ENCODE measurements at places on chromosomes 3 and 15. TPM values are rescaled to one million over a fixed set of nuclear protein-coding genes. Genes with fewer than 3 reads are reported as not detected.
A peak's percentile ranks its signal among the peaks of the same experiment; 100 is the strongest.

DNA sequence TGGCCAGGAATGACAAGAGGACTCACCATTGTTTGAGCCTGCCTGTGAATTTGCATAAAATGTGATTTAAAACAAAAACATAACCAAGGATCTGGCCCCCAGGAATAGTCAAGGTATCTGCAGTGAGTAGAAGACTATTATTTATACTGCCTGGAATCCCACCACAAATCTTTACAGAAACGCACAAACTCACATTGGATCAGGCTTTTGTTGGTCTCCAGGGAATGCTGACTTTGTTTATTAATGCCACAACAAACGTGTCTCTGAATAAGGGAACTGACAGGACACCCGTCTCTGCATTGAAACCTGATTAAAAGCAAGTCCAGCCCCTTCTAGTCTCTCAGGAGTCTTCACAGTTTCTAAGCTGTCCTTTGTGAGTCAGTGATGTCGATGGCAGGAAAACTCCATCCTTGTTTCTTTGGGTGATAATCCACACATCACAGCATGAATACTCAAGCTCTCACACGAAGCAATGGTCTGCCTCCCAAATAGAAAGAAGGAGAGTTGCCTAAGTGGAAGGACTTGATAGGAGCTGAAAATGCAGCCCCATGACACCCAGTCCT is 37.7 kb downstream of the CLDN18 start:
- no peaks in the 10 kb centered on the region for H3K4me1 ChIP-seq
- no peak overlapping the region for H3K27ac ChIP-seq

- peaks cover 47% of the 10 kb centered on the region for H3K27me3 ChIP-seq
- DNase-seq: no peak
- no peak overlapping the region for H3K4me3 ChIP-seq
- no peak overlapping the region for H3K27ac ChIP-seq
- H3K36me3 ChIP-seq: no peaks in the 10 kb centered on the region
- no peaks in the 10 kb centered on the region for H3K4me1 ChIP-seq
These were observed 85.5 kb upstream of the ETV5 start for GRCh38 chr3:186194451-186194811.

GRCh38 chr3:127767126-127767525 is 55.2 kb downstream of the MGLL start:
- no peak overlapping the region for H3K4me3 ChIP-seq
- H3K27me3 ChIP-seq: peaks cover 6% of the 10 kb centered on the region
- H3K36me3 ChIP-seq: no peaks in the 10 kb centered on the region
- no peak for DNase-seq

DNA sequence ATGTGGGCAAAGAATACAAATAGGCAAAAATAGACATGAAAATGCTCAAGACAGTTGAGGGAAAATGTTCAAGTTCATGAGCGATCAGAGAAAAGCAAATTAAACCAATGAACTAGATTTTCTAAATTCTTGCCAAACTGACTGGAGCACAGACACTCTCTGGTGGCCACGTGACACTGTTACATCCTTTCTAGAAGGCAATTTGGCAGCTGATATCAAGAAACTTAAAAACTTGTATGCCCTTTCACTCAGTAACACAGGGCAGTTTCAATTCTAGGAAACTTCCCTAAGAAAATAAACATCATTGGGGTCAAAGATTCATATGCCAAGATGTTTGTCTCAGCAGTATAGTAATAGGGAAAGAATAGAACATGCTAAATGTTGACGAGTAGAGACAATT is 52.2 kb downstream of the ABHD5 start:
- no peaks in the 10 kb centered on the region for H3K36me3 ChIP-seq
- no peak overlapping the region for H3K27ac ChIP-seq
- H3K4me3 ChIP-seq: no peak overlapping the region
- peaks cover 3% of the 10 kb centered on the region for H3K27me3 ChIP-seq

GRCh38 chr15:90991587-90992285 is 2.6 kb downstream of the PRC1 start:
- no peak for DNase-seq
- H3K4me1 ChIP-seq: peaks cover 39% of the 10 kb centered on the region
- no peaks in the 10 kb centered on the region for H3K27me3 ChIP-seq
- peak overlapping the region; percentile 4 for H3K4me3 ChIP-seq

- H3K36me3 ChIP-seq: peaks cover 75% of the 10 kb centered on the region
- peaks cover 58% of the 10 kb centered on the region for H3K4me1 ChIP-seq
- no peak overlapping the region for H3K4me3 ChIP-seq
- no peak overlapping the region for H3K27ac ChIP-seq
- DNase-seq: no peak
These were observed 44.9 kb downstream of the IL1RAP start for GRCh38 chr3:190558796-190559195.

GRCh38 chr3:16288664-16289063 is 23.7 kb downstream of the OXNAD1 start:
- H3K27me3 ChIP-seq: no peaks in the 10 kb centered on the region
- peak overlapping the region; percentile 82 for H3K4me3 ChIP-seq
- peak overlapping the region; percentile 35 for H3K27ac ChIP-seq
- peaks cover 54% of the 10 kb centered on the region for H3K36me3 ChIP-seq
- peaks cover 82% of the 10 kb centered on the region for H3K4me1 ChIP-seq

DNA sequence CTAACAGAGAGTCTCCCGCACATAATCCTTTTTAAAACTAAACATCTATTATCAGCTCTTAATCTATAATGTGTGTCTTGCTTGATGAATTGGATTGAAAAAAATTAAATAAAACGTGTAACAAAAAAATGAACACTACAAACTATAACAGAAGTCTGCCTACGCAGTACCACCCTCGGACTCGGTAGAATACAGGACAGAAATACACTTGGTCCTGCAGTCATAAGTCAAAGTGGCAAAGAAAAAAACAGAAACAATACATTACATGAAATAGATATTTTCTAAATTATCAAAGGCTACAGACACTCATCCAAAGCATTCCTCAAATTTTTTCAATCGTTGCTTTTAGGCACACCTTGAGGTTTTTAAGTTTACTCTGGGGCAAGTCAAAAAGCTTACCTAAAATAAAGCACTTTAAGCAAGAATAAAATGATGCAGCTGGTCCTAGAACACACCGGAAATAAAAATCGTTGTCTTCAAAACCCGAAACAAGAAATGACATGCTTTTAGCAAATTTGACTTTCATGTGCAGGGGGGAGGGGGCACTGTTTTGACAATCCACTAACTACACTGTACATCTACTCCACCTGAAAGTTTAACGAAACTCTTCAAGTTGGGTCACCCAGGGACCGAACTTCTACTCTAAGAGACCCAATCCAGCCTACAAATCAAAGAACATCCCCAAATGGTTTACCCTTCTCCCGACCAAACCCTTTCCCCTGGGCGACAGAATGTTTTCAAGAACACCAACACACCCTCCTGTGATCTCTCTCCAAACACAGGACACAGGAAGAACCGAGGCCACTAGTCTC is 1.3 kb downstream of the ADAM10 start:
- DNase-seq: no peak
- H3K4me3 ChIP-seq: peak overlapping the region; percentile 96
- H3K4me1 ChIP-seq: peaks cover 36% of the 10 kb centered on the region
- peak overlapping the region; percentile 89 for H3K27ac ChIP-seq

DNA sequence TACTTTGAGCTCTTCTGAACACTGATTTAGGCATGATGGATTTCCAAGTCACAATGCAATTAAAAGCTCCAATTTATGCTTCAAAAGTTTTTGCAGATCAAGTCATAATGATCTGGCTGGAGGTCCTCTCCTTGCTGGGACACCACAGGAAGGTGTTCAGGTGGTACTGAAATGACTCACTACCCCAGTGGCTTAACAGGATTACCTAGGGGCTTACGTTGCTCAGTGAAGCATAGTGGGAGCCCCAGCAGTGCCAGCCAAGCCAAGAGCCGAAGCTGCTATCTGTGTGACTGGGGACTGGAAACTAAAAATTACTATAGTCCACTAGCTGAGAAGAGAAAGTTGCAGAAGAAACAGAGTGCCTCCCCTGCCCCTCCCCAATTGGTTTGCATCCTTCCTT is 110.1 kb upstream of the LPP start:
- H3K27me3 ChIP-seq: peaks cover 9% of the 10 kb centered on the region
- no peak overlapping the region for H3K4me3 ChIP-seq
- no peak for DNase-seq
- peaks cover 23% of the 10 kb centered on the region for H3K4me1 ChIP-seq

DNA sequence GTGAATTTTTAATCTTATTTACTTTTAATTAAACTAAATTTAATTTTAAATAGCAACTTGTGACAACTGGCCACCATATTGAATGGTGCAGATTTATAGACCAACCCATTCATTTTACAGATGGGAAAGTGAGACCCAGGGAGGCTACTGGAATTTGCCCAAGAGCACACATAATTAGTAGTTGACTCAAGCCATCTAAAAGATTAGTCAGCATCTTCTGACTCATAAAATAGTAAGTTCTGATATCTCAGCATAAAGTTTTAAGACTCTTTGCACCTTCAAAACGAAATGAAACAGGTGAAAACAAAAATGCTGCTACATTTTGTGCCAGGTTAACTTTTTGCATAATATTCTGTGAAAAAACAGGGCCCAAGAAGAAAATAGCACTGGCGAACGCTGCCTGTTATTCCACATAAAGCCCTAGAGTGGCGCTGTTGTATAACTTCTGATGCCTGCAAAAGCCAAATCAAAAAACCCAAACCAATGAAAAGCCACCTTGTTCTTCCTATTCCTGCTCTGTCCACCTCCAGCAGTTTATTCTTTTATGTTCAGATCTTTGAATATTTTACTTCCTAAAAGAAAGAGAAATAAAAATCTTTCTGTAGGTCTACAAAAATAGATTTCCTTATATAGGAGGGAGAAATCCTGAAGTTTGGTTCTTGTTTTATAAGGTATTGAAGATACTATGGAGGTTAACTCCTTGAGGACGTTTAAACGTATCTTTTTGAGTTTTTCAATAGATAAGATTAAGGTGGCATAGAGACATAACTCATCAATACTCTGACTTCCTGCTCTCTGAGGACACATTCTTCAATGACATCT is 62.8 kb downstream of the OTOL1 start:
- no peak overlapping the region for H3K4me3 ChIP-seq
- peaks cover 2% of the 10 kb centered on the region for H3K27me3 ChIP-seq

DNA sequence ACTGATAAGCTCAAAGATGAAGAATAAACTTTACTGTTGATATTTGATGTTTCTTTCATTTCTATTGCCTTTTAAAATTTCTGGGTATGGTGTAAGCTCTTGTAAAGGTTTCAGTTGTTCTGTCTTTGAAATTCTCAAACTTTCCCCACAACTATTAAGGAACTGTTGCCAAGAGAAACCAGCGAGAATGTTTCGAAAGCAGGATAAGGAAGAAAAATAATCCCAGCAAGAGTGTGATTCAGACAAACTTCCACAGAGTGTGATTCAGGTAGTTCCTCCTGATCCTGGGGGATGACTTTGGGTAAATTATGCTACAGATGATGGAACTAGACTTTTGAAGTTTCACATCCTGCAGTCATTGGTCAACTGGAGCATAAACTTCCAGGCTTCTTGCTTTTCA is 632.0 kb downstream of the NSUN3 start:
- H3K36me3 ChIP-seq: no peaks in the 10 kb centered on the region
- H3K4me1 ChIP-seq: no peaks in the 10 kb centered on the region
- no peak for DNase-seq
- no peak overlapping the region for H3K27ac ChIP-seq

GRCh38 chr3:164095949-164096348 is 982.3 kb downstream of the SI start:
- H3K36me3 ChIP-seq: no peaks in the 10 kb centered on the region
- no peak overlapping the region for H3K4me3 ChIP-seq
- H3K4me1 ChIP-seq: no peaks in the 10 kb centered on the region
- no peak for DNase-seq

GRCh38 chr3:135869439-135870105 is 96.0 kb upstream of the PPP2R3A start:
- H3K4me3 ChIP-seq: no peak overlapping the region
- no peaks in the 10 kb centered on the region for H3K36me3 ChIP-seq
- H3K4me1 ChIP-seq: no peaks in the 10 kb centered on the region
- no peak for DNase-seq

DNA sequence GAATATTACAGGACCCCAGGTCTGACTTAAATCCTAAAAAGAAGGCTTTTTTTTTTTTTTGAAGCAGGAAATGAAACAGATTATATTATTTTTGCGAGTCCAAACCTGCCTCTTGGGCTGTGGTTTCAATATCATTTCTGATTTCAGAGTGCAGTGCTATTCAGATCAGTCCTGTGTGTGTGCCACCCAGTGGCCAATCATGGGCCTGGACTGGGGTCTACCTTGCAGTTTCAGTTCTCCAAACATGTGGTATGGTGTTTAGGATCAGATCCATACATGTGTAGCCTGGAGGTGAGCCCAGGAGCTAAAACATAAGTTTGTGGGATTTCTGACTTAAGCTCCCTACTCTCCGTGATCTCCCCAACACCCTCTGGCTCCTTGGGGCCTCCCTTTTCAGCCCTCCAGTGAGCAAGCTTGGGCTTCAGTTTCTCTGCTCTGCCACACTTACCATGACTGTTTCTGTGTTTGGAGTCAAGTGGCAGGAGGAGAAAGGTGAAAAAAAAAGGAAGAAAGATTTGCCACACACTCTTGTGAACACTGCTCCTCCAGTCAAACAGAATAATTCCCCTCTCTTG is 12.1 kb upstream of the THSD4 start:
- H3K4me1 ChIP-seq: peaks cover 3% of the 10 kb centered on the region
- DNase-seq: no peak
- H3K27me3 ChIP-seq: no peaks in the 10 kb centered on the region
- no peak overlapping the region for H3K4me3 ChIP-seq

DNA sequence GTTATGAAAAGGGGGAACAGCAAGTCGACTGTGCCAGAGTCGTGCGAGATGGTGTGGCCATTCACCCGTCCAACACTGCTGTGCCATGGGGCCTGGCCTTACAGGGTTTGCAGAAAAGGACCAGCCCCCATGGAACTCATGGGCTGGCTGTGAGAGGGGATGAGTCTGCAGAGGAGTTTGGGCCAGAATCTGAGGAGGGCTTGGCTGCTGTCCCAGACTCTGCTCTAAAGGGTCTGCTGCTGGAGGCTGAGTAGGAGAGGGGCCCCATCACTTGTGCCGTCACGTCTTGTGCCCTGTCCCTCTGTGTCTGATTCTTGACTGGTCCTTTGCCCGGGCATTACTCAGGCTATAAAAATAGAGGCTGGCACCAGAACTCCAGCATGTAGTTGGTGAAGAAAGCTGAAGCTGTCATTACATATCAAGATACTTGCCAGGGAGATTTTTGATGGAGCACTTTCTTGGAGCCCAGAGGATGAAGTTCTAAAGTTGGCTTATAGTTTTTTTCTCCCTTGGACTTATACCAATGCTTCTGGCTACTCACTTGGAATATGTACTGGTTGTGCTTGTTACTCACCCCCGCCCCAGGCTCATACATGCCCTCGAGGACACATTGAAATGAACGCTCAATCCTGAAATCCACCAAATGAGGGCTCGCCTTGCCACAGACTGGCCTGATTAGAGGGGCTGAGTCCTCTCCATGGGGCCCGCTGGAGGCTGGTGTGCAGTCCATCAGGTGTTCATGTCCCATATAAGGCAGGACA is 10.2 kb downstream of the PXYLP1 start:
- H3K27me3 ChIP-seq: no peaks in the 10 kb centered on the region
- H3K4me3 ChIP-seq: no peak overlapping the region
- H3K36me3 ChIP-seq: peaks cover 66% of the 10 kb centered on the region

- DNase-seq: no peak
- H3K4me1 ChIP-seq: peaks cover 4% of the 10 kb centered on the region
- no peak overlapping the region for H3K27ac ChIP-seq
- H3K36me3 ChIP-seq: no peaks in the 10 kb centered on the region
- H3K4me3 ChIP-seq: no peak overlapping the region
These were observed 2.6 kb downstream of the EHHADH start for GRCh38 chr3:185251272-185251671.

Gene RBP2
- not detected for total RNA-seq

Gene CCDC54
- not detected for total RNA-seq

Gene GABRR3
- not detected for total RNA-seq

Gene MASP1
- not detected for total RNA-seq

Gene STRA6
- not detected for total RNA-seq

Gene C3orf49
- total RNA-seq: not detected

Gene ITGA11
- total RNA-seq: 0.92 TPM

Gene POLQ
- total RNA-seq: 23.8 TPM

Gene SPSB4
- total RNA-seq: not detected

Gene SCAP
- total RNA-seq: 79.6 TPM

Data from activated T-helper 2 cell treated with anti-CD3 and anti-CD28 coated beads, Interferon-gamma antibody, Interleukin-2, Interleukin-4, amounts not matched to agents 10 μg/mL and 5 μg/mL and 100 μg/mL, durations not matched to agents 14 hours and 24 hours and 36 hours (primary cell).